Left renal cortex interstitium (tissue), 4 donors: ENCODE measurements at places on chromosomes 5 and 9. TPM values are rescaled to one million over a fixed set of nuclear protein-coding genes. Genes with fewer than 3 reads are reported as not detected.

Gene GADD45G
- 3.3 TPM for polyA plus RNA-seq

Gene NRG2
- 1.6 TPM for polyA plus RNA-seq

Gene ZNF658
- 14.6 TPM for polyA plus RNA-seq

Gene NR6A1
- polyA plus RNA-seq: 0.79 TPM

Gene SLC25A2
- polyA plus RNA-seq: 0.14 TPM

Gene FOXD4L3
- polyA plus RNA-seq: not detected

Gene IFNA17
- not detected for polyA plus RNA-seq

Gene DOCK2
- polyA plus RNA-seq: 3.4 TPM

Gene AGXT2
- polyA plus RNA-seq: 74.1 TPM

Gene OR1J2
- polyA plus RNA-seq: not detected

Gene DMGDH
- polyA plus RNA-seq: 21.1 TPM

Gene SLC30A5
- polyA plus RNA-seq: 73.6 TPM

Gene GOLM1
- 164 TPM for polyA plus RNA-seq

Gene TEK
- 42.6 TPM for polyA plus RNA-seq

Gene C7
- polyA plus RNA-seq: 125 TPM

Gene CETN3
- 70.0 TPM for polyA plus RNA-seq

Gene CDH18
- polyA plus RNA-seq: 1.2 TPM

DNA sequence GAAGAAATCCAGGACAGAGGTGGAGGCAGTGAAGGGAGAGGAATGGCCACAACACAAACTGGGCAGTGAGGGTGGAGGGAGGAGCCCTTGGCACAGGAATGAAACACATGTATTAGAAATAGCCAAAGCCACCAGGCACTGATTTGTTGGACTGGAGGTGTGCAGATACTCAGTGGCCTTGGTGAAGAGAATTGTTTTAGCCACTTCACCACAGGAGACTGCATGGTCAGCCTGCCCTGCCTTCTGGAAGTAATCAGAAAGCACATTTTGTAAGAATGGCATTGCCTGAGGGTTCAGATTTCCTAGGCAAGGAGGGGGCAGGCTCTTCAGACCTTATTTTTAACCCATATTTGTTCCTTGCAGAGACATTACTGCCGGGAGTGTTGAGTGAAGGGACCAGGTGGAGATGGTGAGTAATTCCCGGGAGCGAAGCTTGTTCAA is 2.2 kb downstream of the SGCD start:
- no peak for DNase-seq

- no peak for DNase-seq
Measured at GRCh38 chr9:31334837-31335528, 1049.5 kb upstream of the ACO1 start.

DNA sequence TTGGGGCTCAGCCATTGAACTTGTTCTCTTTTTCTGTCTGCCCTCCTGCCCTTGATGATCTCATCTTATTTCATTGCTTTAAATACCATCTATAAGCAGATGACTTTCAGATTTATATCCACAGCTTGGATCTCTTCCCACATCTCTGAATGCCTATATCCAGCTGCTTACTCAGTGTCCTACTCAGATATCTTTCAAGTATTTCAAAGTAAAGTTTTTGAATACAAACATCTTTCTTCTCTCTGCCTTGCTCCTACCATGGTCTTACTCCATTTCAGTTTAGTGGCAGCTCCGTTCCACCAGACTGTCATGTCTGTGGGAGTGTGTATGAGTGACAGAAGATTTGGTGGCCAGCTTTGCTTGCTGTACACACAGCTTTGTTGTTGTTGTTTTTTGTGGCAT is 59.7 kb downstream of the ERBIN start:
- no peak for DNase-seq

DNA sequence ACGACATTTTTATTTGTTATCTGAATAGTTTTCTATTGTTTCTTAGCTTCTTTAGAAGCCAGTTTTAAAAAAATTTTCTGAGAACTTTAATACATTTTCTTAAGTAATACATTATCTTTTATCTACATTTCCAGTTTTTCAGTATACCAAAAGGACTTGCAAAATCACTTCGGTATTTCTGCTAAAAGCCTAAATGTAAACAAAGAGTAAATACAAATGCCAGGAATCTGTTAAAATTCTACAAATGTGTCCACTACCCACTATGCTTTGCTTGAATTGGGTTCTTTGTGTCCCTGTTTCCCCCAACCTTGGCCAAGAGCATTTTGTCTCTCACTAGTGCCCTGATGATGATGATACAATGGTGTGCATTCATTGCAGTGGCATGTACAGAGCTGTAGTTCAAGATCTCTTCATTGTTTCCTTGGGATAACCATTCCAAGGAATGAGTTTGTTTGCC is 611.2 kb downstream of the NR2F1-AS1 start:
- DNase-seq: no peak

- no peak for DNase-seq
Measured at GRCh38 chr9:127977884-127978647, 2.7 kb downstream of the EEIG1 start.

DNA sequence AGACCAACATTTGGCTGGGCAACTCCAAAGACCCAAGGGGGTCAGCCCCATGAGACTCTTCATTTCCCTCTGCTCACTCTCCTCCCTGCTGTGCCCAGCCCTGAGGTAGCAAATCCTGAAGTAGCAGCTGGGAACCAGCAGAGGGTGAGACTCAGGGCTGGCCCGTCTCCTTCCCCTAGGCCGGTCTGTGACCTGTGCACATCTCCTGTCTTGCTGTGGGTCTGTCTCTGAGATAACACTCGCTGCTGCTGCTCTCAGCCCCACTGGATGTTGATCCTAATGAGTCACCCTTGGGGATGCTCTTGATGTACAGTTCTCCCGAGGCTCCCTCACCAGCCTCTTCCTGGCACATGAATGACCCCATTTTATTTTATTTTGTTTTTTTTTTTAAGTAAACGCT is 7.3 kb upstream of the OR2V1 start:
- DNase-seq: no peak

- no peak for DNase-seq
Measured at GRCh38 chr9:121946465-121946864, 146.6 kb downstream of the TTLL11 start.

DNA sequence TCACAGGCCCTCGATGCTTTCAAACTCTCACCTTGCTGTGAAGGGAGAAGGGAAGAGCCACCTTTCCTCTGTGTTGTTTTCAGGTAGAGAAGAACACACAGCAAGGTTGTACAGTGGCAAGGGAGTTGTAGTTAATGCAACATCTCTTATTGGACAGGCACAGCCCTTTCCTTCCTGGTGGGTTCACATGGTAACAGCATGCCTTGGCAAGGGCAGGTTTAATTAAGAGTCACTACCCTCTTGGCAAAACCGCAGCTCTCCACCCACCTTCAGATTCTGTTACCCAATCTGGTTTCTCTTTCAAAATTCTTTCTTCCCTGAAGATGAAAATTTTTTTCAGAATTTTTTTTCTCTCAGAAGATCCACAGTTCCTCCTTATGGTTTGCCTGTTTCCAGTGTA is 253.1 kb downstream of the TLR4 start:
- no peak for DNase-seq

- no peak for DNase-seq
Measured at GRCh38 chr9:8680658-8681057, 881.1 kb upstream of the DMAC1 start.

GRCh38 chr9:4062966-4063365 is 236.9 kb downstream of the GLIS3 start:
- no peak for DNase-seq

GRCh38 chr5:171721464-171721863 is 64.2 kb upstream of the SMIM23 start:
- no peak for DNase-seq

GRCh38 chr5:174159327-174160114 is 114.0 kb downstream of the NSG2 start:
- no peak for DNase-seq

DNA sequence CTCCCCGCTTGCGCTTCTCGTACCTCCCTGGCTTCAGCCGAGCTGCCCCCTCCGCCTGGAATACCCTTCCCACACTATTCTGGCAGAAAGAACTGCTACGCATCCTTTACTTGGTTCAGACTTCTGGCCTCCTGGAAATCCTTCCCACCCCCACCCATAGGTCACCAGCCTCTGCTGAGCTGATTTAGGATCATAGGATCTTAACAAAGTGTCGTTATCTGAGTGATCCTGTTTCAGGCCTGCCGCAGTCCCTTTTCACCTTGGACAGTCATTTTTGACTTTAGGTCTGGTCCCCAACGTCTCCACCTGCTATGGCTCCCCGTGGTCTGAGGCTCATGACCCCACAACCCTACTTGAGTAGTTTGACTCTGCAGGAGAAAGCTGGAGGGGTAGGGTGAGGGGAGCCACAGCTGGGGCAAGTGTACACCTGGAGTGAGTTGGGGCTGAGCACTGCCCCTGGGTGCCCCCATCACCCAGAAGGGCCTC is 27.3 kb downstream of the EGR1 start:
- no peak for DNase-seq

GRCh38 chr9:82969291-82969690 is 93.7 kb downstream of the RASEF start:
- no peak for DNase-seq

- DNase-seq: no peak
Measured at GRCh38 chr5:157651623-157652376, 438 bp downstream of the SOX30 start.

GRCh38 chr9:297104-297972 is 82.7 kb downstream of the DOCK8 start:
- DNase-seq: no peak

GRCh38 chr9:83744206-83744605 is 36.4 kb upstream of the UBQLN1 start:
- DNase-seq: no peak

DNA sequence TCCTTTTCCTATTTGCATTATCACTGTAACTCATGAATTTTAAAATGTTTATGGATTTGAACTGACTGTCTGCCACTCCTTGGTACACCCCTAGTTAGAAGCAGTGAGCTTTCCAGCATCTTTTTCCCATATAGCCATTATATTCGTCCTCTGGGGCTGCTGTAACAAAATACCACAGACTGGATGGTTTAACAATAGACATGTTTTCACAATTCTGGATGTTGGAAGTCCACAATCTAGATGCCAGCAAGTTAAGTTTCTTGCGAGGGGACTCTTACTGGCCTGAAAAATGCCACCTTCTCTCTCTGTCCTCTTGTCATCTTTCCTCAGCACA is 530.0 kb downstream of the SEMA5A start:
- no peak for DNase-seq

- no peak for DNase-seq
Measured at GRCh38 chr5:150163547-150164059, 3.0 kb upstream of the CDX1 start.

- DNase-seq: no peak
Measured at GRCh38 chr5:172245703-172246125, 37.9 kb downstream of the UBTD2 start.

DNA sequence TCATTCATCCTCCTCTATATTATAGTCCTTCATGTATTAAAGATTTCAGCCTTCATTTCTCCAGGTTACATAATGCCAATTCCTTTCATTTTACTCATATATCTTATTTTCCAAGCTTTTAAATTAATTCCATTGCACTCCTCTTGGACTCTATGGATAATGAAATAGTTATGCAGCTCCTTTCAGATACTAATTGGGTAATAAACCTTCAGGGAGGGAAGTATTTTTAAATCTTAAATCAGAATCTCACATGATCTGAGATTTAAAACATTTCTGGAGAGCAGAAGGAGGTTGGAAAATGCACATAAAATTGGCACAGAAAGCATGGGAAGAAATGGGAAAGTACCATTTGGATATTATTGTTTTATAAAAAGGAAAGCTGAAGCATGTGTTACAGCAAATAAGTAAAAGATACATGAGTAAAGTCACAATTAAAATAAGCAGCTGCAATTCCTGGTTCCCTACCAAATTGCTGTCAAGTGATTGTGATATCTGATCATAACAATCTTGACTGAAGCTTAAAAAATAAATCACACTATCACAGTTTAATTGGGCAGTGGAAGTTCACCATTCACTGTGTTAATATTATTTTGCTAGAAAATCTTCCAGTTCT is 257.9 kb upstream of the NREP start:
- no peak for DNase-seq

DNA sequence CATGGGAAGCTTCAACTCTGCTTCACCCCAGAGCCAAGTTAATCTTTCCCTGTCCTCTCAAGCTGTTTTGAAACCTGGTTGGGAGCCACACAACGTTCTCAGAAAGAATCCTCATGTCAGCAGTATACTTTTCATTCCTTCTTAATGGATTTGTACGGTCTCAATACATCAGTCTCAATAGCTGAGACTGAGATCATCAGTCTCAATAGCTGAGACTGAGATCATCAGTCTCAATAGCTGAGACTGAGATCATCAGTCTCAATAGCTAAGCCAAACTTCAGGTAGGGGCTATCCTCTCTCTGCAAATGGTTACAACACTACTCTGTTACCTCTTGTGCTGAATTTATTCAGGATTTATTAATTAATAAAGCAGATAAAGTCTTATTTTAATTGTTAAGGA is 1317.4 kb upstream of the CDH9 start:
- DNase-seq: no peak

GRCh38 chr5:137833463-137833862 is 34.2 kb upstream of the MYOT start:
- no peak for DNase-seq

DNA sequence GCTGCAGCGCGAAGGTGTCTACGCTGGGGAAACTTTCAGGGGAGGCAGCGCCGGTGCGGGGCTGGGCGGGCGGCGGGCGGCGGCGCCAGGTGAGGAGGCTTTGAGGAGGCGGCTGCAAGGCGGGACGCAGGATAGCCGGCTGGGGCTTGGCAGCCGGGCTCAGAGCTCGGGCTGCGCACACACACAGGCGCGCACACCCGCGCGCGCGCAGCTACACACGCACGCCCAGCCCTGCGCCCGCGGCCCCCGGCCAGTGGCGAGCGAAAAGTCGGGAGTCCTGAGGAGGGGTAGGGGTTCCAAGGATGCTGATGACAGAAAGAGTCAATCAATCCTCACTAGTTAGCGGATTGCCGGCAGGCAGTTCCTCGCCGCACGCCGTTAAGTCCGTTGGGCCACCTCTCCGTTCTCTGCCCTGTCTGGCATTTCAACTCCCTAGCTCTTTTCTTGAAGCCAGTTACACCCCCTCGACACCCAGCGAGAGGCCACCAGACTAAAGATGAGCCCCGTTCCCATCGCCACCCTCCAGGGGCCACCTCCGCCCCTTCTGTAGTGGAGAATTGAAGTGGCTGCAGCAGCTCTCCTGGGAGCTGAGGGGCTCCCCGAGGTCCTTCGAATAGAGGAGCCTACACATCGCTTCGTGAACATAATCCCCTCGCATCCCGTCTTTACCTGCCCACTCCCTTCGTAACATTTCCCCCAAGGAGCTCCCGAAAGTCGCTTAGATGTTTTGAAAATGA is 1640.3 kb upstream of the C9orf72 start:
- DNase-seq: no peak
